ENCODE measurements at places on chromosomes 16 and 17.
A peak's percentile ranks its signal among the peaks of the same experiment; 100 is the strongest.

DNA sequence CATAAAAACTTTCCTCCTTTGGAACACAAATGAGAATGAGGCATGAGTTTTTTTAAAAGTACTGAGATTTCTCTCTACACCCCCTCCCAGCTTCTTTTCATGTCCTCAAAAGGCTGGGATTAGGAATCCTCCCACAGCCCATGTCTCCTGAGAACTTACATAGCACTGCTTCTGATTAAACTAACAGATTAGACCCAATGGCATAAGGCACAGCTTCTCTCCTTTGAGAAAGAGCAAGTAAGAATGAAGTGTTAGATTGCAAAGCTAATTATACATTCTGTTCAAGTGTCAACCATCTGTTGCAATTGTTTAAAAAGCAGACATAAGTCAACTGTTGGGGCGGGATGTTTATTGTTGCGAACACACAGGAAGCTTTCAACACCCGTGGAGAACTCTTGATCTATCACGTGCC is 715.1 kb downstream of the CDH11 start:
- no peak for DNase-seq

GRCh38 chr17:48056246-48056745 is 8.1 kb downstream of the NFE2L1 start:
- DNase-seq: no peak

DNA sequence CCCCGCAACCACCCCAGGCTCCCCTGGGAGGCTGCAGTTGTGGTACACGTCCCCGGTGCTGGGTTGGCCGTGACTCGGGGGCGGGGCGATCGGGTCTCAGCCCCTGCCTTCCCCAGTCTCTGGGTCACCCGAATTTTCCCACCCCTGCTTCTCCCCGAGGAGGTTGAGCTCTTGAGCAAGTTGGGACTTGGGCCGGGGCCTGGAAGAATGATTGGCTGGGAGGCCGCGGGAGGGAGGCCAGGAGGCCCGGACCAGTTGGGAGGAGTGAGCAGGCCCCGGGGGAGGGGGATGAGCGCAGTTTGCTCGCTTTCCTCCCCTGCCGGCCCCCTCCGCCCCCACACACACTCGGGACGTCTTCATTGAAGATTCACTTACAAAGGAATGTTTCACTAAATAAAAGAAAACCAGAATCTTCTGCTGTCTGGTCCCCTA is 4.5 kb upstream of the HEXIM1 start:
- peak; percentile 13 for DNase-seq

DNA sequence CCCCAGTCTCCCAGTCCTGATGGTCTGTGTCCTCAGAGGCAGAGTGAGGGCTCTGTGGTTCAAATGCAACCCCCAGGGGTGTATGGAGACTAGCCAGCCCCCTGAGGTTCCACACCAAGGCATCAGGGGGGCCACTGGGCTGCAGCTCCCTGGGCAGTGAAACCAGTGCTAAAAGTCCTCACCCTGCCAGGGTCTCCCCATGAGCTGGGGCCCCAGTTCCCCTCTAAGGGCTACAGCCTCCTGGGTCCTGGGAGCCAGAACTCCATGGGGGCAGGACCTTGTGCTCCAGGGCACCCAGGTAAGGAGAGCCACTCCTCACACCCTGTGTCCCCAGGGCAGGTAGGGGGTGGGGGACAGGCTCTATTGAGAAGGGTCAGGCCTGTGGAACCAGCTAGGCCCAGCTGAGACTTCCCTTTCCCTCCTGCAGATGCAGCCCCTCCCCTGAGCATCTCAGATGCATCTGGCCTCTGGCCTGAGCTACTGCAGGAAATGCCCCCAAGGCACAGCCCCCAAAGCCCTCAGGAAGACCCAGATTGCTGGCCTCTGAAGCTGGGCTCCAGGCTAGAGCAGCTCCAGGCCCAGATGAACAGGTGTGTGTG is 6.4 kb upstream of the DCAF7 start:
- no peak for DNase-seq

DNA sequence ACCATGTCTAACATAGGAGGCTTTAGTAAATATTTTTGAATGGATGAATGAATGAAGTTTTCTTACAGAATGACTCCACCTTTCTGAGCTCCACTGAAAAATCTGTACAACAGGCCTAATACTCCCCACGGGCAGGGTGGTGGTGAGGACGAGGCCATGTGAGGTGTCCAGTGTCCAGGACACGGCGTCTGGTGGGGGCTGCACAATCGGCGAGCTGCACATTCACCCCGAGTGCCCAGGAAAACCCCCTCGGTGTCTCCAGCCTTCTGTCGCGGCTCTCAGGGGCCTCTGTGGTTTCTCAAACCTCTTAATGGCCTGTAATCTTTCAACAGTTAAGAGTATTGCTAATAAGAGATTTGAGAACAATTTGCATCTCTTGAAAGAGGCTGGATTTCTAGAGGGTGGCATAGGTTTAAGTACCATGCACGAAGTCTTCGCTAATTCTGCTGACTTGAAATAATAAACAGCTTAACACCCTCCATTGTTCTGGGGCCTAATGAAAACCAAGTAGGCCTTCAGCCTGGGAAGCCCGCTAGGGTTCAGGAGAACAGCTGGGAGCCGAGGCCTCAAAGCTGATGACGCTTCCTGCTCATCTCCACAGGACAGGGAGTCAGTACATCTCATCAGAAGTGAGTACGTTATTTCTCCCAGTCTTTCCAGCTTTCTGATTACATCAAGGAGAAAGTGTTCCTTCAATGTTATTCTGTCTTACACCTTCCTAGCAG is 304.6 kb upstream of the FOXF1 start:
- no peak for DNase-seq

GRCh38 chr16:29737713-29738112 is 8.1 kb downstream of the C16orf54 start:
- DNase-seq: no peak

GRCh38 chr17:77287432-77288068 is 146.8 kb downstream of the SEC14L1 start:
- DNase-seq: no peak

DNA sequence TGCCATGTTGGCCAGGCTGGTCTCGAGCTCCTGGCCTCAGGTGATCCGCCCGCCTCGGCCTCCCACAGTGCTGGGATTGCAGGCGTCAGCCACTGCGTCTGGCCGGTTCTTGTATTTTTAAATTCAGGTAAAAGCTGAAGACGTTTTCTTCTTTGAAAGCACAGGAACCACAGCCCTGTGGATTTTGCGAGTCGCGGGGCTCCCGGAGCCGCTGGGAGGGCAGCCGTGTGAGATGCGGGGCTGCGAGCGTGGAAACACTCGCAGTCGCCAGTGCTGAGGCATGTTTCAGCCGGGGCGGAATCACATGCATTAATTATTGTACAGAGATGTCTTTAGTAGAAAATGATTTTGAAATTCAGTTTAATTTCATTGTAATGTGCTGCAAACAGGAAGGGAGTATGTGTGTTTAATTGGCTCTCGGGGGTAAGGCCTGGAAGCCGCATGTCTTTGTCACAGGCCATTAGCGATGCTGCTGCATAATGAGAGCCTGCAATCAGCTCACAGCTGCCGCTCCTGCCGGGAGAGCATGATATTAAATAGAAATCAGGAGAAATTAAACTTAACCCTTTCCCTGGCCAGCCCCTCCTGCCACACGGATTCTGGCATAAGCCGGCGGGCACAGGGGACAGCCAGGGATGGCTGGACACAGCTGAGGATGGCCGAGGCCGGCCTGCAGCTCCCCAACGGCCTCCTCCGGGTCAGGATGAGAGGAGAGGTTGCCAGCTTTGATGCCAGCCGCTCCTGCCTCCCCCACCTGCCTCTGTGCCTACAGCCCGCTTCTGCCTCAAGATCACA is 35.4 kb upstream of the CDH15 start:
- DNase-seq: no peak

DNA sequence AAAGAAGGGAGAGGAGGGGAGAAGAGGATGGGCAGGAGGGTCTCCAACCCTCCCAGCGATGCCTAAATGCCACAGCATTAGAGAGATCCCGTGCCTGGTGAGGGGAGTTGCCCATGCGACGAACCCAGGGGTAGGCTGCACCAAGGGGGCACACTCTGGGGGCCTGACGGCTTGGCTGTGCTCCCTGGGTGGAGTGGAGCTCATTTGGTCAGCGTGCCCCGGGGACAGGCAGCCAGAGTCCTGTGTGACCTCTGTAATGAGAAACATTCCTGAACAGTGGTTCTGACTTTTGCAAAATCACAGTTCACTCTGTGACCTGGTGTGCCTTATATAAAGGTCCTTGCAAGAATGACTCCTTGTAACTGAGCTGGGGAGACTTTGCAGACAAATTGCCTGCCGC is 205.0 kb upstream of the N4BP1 start:
- no peak for DNase-seq

DNA sequence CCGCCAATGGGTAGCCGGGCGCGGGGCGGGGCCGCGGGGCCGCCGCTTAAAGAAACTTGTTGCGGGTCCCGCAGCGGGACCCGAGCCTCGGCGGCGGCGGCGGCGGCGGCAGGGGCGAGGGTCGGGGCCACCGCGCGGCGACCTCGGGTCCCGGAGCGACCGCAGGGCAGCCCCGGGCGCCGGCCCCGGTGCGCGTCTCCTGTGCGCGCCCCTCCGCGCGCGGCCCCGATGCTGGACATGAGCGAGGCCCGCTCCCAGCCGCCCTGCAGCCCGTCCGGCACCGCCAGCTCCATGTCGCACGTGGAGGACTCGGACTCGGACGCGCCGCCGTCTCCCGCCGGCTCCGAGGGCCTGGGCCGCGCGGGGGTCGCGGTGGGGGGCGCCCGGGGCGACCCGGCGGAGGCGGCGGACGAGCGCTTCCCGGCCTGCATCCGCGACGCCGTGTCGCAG is at the start of gene SOX8:
Gene SOX8, plus strand, starts transcription at position 76 of the 450 bp plus-strand sequence. Its CDS starts 153 bp downstream, at position 229.
- DNase-seq: no peak

DNA sequence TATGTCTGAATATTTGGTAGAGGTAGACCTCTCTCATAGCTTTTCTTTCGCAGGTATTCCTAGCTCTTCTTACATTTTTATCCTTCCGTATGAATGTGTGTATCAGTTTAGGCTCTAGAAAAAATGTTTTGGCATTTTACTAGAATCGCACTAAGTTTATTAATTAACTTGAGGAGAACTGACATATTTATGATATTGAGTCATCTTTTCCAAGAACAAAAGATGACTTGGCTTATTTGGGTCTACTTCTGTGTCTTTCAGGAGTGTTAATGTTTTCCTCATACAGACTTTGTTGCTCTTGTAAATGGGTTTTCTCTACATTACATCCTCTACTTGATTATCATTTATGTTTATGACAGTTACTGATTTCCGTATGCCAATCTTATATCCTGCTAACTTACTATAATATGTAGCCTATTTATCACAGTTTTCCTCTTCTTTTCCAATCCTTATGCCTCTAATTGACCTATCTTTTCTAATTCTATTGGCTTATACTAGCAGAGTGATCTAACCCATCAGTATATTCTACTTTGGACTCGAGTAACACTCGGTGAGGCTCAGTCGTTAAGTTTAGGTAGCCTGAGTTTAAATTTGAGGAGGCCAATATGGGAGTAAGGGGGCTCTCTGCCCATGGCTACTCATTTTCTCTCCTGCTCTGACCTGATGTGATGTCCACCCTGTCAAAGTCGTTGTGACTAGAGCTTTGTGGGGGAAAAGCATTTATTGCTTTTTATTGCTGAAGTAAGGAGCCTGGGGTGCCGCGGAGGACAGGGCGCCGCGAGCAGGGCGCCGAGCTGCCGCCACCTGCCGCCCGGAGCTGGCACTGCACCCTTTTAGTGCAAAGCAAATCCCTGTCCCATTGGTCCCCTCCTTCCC is 20.0 kb downstream of the ST6GALNAC1 start:
- DNase-seq: peak; percentile 37

DNA sequence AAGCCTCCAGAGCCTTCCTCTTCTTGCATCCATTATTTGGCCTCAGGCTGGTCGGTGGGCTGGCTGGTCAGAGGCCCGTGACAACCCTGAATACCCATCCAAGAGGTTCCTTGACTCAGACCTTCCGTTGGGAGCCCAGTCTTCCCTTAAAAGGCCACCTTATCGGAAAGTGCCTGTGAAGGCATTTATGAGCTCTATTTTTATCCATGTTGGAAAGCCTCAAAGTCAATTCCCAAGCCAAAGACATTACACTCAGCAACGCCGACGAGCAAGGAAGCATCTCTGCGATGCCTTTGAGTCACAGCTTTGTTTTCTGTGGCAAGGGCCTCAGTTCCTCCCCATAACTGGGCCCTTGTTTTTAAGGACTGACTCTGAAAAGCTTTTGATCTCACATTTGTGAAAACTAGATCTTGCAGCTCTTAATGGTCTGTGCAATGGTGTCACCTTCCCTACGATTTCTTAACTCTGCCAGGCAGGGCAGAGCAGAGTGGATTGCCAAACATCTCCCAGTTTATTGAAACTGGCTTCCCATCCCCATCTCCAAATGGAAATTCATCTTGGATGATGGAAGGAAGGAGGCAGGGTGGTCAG is 13.3 kb upstream of the SPOP start:
- DNase-seq: no peak

DNA sequence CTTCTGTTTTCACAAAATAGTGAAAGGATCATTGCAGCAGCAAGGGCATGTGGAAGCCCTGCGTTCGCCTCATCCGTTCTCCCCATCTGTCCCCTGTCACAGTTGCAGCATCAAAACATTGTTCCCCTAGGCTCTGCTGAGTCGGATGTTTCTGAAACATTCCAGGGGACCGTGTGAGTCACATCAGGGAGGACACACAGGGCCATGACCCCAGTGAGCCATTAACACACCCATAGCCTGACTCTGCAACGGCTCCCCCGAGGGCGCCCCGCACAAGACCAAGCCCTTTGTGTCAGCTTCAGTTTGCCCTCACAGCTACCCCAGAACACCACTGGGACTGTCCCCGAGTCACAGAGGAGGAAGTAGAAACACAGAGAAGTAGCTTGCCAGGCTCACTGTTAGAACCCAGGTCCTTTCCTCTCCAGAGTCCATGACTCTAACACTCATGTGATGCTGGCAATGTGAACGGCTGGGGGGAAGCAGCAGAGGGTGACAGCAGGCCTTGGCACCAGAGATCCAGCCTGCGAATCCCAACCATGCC is 63.3 kb upstream of the HSBP1 start:
- DNase-seq: no peak

DNA sequence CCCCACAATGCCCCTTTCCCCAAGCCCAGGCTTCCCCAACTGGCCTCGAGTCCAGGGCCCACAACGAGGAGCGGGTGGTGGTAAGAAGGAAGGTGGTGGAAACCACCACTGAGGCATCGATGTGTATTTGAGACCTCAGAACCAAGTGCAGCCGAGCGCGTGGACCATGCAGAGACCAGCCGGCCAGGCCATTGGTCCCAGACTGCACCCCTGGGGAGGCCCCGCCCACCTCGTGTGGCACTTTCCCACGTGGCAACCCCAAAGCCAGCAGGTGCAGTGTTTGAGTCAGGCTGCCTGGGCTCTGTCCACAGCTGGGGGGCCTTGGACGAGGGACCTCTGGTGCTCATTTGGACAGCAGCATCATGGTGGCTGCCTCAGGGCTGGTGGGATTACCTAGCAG is 28.1 kb upstream of the BAHCC1 start:
- no peak for DNase-seq

GRCh38 chr16:66427036-66427860 is at the start of gene BEAN1:
Gene BEAN1, plus strand, starts transcription at chr16:66427295. Its CDS starts 10,382 bp downstream, at chr16:66437677.
- no peak for DNase-seq

- DNase-seq: no peak
These were observed 1.7 kb upstream of the COL1A1 start for GRCh38 chr17:50203086-50203485.

DNA sequence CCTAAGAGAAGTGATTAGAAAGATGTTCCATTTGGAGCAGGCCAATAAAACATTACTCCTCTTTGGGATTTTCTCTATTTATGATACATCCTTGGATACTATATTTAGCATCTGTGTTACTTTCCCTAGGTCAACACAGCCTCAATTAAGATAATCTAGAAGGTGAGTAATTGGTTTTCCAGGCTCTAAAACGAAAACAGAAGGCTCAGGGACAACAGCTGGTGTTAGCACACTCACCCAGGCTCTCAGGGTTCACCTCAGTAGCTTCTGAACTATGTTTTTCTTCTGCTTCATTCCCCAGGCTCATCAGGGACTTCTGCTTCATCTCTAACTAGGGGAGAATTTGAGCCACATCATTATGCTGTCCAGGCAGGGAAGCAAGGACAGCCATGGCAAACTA is 76.6 kb downstream of the ZZEF1 start:
- DNase-seq: no peak

Measured in stimulated activated naive CD4-positive, alpha-beta T cell (primary cell).